WTC11 (cell line): ENCODE measurements at places on chromosomes 12 and 14.

- DNase-seq, result no peak
Measured at GRCh38 chr14:62428429-62429203, 616.6 kb downstream of the KCNH5 start.

DNA sequence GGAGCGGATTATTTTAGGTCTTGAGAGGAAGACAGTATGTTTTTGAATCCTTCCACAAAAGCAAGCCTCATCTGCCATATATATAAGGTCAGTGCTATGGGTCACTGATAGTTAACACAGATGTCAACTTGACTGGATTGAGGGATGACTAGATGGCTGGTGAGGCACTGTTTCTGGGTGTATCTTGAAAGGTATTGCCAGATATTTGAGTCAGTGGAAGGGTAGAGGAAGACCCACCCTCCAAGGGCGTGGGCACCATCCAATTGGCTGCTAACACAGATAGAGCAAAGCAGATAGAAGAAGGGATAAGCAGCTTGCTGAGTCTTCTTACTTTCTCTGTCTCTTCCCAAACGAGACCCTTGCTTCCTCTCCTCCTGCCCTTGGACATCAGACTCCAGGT, 185.0 kb upstream of the BTG1 start:
- DNase-seq, result no peak

- no peak for DNase-seq
Measured at GRCh38 chr12:50302686-50303085, 19.4 kb upstream of the LIMA1 start.

- DNase-seq, result no peak
Measured at GRCh38 chr12:92601176-92601575, 101.6 kb upstream of the PLEKHG7 start.

DNA sequence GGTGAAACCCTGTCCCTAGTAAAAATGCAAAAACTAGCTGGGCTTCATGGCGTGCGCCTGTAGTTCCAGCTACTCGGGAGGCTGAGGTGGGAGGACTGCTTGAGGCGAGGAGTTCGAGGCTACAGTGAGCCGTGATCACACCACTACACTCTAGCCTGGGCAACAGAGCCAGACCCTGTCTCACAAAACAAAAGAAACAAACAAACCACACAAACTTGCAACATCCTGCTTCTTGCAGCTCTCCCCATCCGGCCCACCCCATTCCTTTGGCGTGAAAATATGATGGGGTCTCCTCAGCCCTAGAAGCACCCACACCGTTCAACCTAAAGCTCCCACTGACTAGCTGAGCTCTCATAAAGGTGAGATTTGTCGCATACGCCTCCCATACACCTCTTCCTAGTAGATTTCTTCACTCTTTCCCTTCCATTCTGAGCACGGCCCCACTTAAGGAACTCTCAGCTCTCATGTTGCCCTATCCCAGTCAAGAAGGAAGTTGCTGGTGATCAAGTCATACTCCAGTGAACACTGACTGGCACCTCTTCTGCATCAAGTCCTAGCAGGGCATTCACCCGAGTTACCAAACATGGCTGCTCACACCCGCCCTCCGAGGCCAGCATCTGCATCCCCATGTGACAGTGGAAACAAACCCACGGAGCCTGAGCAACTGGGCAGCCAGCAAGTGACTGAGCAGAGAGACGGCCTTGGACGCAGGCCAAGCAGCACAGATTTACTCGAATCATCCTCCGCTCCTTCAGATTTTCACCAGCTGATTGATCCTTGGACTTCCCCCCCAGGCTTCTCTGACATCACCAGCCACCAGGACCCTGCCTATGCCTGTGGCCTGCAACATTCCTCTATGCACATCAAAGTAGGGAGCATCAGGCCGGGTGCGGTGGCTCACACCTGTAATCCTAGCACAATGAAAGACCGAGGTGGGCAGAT, 18.9 kb upstream of the CD27 start:
- DNase-seq, result no peak
